Left forelimb (tissue), 1 donor: ENCODE measurements at places on chromosomes 12 and 14.
A peak's percentile ranks its signal among the peaks of the same experiment; 100 is the strongest.

- no peak for DNase-seq
Observed at GRCh38 chr14:105021656-105022275, 883 bp upstream of the CDCA4 start.

GRCh38 chr12:24561411-24561871 is 387.5 kb downstream of the BCAT1 start:
- no peak for DNase-seq

- peak; percentile 86 for DNase-seq
Observed at GRCh38 chr14:99274346-99275221, 2.6 kb upstream of the BCL11B start.

DNA sequence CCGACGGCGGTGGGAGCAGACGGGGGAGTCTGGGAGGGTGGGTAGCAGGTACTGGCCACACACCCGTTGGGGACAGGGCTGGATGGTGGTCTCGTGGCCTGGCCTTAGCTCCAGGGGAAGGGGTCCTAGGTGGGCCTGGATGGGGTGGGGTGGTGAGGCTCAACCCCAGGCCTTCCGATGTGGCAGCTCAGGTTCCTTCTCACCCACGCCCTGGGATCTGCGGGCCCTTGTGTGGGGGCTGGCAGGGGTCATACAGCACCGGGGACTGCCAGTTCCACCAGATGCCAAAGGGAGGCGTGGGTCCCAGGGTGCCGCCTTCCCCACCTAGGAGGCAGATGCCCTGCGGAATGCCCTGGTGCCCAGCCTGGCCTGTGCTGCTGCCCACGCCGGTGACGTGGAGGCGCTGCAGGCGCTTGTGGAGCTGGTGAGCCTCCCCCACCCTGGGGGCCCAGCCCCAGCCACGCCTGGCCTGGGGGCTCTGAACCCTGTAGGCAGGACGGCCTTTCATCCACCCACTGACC is 21.0 kb downstream of the ASPG start:
- DNase-seq, result no peak

DNA sequence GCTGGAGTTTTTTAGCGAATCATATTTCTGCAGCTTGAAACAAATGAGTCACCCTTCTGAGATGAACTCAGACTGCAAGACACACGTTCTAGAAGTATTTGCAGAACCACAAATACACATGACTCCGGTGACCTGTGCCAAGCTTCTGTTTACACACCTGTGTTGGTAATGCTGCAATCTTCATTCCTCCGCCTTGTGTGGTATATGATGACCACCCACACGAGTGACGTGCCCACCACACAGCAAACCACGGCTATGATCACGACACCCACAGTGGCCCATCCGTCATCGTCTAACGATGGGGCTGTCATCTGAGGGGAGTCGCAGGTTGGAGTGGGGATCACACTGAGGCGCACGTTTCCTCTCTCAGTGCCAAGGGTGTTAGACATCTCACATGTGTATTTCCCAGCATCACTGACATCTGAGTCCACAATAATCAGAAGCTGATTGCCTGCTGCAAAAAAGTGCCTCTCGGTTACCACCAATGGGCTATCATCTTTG is 43.0 kb downstream of the LRIG3 start:
- DNase-seq, result no peak

- no peak for DNase-seq
Observed at GRCh38 chr12:79337662-79338290, 353.0 kb downstream of the PAWR start.

DNA sequence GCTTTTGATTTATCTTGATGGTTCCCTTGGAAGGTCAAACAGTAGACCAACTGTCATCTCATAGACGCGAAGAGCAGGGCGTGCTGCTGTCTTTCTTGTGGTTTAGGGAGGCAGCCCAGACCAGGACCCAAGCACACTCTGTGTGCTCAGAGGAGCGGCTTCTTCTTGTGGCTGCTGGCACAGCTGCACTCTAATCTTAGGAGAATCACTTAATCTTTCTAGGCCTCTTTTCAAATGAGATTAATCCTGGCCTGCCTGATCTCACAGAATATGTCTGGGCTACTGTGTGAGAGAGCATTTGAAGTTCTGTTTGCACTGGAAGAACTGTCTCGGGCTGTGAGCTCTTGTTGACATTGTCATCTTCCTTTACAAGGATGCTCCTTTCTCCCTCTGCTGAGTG is 60.0 kb upstream of the TRAF3 start:
- no peak for DNase-seq

DNA sequence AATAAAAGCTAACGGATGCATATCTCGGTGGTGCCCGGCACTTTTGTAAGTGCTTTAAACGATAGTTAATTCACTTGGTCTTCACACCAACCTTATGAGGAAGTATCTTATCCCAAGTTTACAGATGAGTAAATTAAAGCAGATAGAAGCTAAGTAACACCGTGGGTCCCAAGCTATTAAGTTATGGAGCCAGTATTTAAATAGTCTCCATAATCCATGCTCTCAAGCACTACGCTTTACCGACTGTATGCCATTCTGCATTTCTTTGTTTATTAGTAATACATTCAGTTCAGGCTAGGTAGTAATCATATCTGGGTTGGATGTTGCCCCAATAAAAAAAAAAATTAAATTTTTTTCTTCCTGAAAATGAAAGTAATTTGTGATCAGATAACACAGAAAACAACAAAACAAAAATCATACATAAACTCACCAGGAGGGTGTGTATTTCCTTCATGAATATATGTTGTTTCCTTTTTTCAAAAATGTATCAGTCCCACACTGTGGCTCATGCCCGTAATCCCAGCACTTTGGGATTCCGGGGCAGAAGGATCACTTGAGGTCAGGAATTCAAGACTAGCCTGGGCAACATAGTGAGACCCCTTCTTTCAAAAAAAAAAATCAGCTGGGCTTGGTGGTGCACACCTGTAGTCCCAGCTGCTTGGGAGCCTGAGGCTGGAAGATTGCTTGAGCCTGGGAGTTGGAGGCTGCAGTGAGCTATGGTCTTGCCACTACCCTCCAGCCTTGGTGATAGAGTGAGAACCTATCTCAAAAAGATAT is 1.4 kb upstream of the M6PR start:
- no peak for DNase-seq

DNA sequence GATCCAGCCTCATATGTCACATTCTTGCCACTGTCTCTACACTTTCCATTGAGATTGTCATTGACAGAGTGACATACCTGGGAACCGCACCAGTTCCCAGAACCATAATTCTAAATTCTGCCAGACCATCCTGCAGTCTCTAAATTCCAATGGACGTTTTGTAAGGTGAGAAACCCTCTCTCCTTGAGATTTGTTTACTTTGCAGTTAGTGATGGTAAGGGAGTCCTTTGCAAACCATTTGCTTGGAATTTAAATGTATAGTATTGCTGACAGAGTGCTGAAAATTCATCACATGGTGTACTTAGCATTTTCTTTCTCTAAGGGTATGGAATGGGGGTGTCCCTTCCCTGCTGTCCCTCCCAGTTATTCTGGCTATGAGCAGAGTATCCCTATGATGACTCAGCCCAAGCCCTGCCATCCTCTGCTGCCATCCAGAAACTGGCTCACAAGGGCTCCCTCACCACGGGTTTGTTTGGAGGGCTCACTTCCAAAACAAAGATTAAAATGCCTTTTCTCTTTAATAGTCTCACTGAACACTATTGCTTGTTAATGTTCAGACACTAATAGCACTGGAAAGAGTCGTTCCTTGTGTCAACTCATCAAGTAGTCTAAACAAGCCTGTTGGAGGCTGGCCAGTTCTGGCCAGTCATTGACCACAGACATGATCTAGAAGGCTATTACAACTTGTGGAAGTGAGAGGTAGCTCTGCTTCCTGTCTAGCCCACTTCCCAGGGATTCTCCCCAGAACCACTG is 129.0 kb upstream of the HMGA2 start:
- no peak for DNase-seq

GRCh38 chr14:61498303-61498702 is 176.9 kb downstream of the PRKCH start:
- no peak for DNase-seq

DNA sequence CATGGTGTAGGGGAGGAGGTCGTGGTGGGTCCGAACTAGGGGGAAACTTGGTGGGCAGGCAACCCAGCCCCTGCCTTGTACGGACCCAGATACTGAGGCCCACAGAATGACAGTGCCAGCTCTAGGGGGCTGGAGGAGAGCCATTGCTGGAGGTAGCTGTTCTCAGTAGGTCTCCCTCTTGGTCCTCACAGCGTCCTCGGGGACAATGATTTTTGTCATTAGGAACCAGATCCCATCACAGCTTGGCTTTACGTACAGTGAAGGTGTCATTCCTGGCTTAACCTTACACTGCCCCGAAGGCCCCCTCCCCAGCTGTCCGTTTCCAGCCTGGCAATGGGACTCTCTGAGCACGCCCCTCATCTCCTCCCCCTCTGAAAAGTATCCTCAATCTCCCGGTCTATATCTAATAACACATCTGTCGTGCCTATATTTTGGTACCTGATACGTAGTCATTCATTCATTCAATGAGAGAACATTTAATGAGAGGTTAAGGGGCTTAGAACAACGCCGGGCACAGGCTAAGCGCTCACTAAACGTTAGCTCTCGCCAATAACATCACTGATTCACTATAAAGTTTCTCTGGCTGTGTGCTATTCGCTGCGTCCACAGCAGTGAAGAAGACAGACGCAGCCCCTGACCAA is 597 bp upstream of the DYNC1H1 start:
- no peak for DNase-seq

- no peak for DNase-seq
Observed at GRCh38 chr12:59039005-59039404, 118.7 kb upstream of the LRIG3 start.

DNA sequence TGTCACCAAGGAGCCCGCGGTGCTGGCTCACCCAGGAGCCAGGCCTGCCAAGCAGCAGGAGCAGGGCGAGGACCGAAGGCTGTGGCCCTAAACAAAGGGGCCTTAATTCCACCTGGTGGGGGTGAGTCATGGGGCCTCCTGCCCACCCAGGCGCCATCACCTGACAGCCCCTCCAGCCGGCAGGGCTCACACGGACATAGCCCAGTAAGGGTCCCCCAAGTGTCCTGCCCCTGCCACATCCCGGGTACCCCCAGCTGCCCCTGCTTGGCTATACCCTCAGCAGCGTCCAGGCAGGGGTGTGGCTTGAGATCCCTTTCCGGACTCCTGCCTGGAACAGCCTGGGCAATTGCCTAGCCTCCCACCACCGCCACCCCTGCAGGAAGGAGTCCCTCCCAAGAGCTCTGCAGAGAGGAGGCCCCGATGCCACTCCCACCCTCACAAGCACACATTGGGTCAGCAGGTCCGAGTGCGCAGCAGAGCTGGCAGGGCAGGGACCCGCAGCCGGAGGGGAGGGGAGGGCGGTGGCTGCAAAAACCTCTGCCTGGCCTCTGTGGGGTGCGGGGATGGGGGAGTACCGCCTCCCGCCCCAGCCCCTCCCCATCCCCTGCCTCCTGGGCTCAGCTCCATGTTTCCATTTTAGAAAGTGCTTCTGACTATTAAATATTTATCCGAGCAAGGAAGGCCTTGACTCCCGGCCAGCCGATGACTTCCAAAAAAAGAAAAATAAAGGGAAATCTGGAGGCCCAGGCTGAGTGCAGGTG is 4.6 kb downstream of the AHNAK2 start:
- no peak for DNase-seq

DNA sequence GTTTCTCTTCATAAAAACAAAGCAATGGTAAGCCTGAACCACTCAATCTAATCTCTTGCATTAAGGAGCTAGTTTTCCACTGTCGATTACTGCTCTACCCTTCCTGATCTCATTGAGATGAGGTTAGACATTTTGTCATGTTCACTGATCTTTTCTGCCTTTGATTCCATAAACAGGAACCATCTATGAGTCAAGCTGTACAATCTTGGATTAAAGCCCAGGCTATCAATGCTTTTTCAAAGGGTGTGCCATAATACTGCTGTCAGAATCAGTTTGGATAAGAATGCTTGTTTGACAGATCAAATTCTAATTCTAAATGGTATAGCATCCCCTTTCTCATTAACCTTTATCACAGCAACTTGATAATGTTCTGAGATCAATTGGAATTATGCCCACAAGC is 16.1 kb downstream of the GRIP1 start:
- no peak for DNase-seq

- DNase-seq, result peak; percentile 67
Observed at GRCh38 chr14:32201816-32202490, at the start of gene RNU6-7. Gene RNU6-7, plus strand, starts transcription at chr14:32202045.

- DNase-seq, result no peak
Observed at GRCh38 chr12:54716261-54716660, 68.1 kb upstream of the DCD start.

GRCh38 chr14:105165761-105166485 is 2.7 kb downstream of the JAG2 start:
- no peak for DNase-seq

- DNase-seq, result peak; percentile 82
Observed at GRCh38 chr12:120361506-120362208, 7.3 kb downstream of the MSI1 start.

DNA sequence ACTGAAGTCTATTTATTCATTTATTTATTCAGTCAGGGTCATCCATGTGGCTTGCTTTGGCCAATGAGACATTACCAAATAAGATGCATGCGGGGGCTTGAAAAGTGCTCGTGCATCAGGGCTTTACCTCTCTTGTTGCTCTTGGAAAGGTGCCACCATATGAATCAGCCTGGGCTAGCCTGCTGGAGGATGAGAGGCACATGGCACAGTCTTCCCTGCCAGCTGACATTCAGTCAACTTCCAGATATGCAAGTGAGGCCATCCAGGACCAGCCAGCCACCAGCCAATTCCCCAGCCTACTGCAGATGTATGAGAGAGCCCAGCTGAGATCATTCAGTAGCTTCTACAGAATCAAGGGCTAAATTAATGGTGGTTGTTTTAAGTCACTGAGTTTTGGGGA is 105.2 kb upstream of the RPH3A start:
- DNase-seq, result no peak

- no peak for DNase-seq
Observed at GRCh38 chr14:69464829-69465228, 19.7 kb upstream of the PLEKHD1 start.

DNA sequence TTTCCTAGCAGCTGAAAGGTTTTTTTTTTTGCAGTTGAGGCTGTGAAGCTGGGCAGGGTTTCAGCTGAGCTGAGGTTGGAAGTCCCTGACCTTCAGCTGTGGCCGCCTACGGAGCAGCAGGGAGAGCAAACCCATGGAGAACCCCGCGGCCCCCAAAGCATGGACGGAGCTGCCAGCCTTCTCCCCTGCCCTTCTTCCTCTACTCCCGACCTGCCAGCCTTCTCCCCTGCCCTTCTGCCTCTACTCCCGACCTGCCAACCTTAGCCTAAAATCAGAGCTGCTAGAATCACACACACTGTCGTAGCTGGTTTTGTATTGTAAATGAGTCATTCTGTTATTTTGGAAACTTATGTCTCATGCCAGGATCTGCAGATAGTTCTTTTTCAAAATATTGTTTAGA is 74.6 kb downstream of the PPP2R5C start:
- DNase-seq, result no peak

- DNase-seq, result no peak
Observed at GRCh38 chr12:79454338-79454843, 236.4 kb downstream of the PAWR start.
